ENCODE measurements at places on chromosomes 5 and 9. TPM values are rescaled to one million over a fixed set of nuclear protein-coding genes. Genes with fewer than 3 reads are reported as not detected.

- DNase-seq, result no peak
Observed at GRCh38 chr9:121645853-121646807, 5.3 kb upstream of the DAB2IP start.

KIF24 gene
- 11.4 TPM for total RNA-seq

GRCh38 chr5:158255609-158256008 is 396.7 kb upstream of the CLINT1 start:
- DNase-seq, result no peak

- DNase-seq, result no peak
Observed at GRCh38 chr5:116583862-116584222, 9.2 kb upstream of the SEMA6A start.

UNC5A gene
- total RNA-seq, result not detected
